ENCODE measurements at places on chromosomes 5 and 9.

DNA sequence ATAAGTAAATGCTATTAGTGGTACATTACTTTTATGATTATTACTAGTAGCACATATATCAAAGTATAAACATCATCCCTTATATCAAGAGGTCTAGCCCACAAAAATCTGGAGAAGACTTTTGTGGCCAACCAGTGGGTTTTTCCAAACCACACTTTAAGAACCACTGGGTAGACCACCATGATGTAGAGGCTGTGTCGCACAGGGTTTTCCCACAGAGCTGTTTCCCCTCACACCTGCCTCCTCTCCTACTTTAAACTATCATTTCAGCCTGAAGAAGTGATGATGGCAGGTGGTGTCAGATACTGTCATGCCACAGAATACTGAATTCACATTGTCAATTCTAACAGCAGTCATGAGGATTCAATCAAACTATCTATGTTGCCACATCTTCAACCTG lies 109.2 kb downstream of the FBXW11 start:
- no peak for DNase-seq

DNA sequence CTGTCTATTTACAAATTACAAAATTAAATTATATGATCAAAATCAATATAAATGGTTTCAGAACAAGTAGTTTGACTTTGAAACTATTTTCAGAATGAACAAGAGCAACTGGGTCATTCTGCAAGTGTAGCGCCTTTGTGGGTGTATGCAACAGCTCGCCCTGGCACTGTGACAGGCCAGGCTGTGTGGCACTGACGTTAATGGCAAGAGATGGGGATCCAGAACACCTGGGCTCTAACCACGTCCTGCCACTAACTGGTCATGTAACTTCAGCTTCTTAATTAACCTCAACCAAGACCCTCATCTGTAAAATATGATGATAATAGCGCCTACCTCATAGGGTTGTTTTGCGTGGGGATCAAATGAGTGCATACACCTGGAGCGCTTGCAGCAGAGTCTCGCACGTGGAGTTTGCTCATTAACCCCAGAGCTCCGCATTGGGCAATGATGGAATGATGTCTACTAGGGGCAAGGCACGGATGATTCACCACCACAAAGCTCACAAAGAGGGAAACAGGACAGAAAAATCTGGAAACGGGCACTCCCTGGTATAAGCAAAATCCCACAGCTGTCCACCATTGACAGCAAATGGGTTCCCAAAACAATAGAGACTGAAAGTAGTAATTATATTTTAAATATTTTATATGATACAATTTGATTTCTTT lies 639.4 kb downstream of the SEMA5A start:
- no peak for DNase-seq

GRCh38 chr5:142592365-142592764 lies 93.5 kb downstream of the FGF1 start:
- DNase-seq, result no peak

GRCh38 chr5:83388608-83389007 lies 82.9 kb upstream of the VCAN start:
- DNase-seq, result no peak

GRCh38 chr9:133225171-133226011 lies 16.3 kb upstream of the OBP2B start:
- no peak for DNase-seq

GRCh38 chr5:23012842-23013241 lies 159.7 kb upstream of the CDH12 start:
- no peak for DNase-seq

GRCh38 chr5:175800656-175801081 lies 70.7 kb upstream of the CPLX2 start:
- DNase-seq, result no peak

DNA sequence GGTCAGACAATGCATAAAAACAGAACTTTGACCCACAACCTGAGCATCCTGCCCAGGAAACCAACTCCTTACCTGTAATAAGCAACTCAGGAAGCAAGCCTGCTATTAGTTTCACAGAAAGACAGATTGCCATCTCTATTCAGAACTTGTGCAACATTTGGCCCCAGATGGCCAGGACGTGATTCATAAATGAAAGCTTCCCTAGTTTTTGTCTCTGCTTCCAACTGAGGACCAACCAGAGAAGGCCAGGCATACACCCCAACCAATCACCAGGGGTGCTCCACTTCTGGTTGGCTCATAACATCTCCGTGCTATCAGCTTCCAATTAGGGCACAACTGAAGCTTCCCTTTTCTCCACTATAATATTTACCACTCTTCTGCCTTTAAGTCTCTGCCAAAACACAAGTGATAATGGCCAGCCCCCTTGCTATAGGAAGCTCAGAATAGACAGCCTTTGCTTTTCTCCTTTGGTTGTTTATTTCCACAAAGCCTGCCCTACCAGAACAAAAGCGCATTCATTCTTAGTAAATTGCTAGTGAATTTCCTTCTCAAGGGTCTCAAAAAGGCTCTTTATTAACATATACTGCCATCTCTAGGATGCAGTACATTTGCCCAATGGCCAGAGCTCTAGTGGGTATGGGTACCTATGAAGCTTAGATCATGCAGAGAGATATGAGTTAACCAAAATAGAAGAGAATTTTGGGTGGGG lies 289.7 kb upstream of the DAP start:
- no peak for DNase-seq

- no peak for DNase-seq
Observed at GRCh38 chr5:178336889-178337288, 104.3 kb upstream of the PHYKPL start.

GRCh38 chr9:87381050-87381711 lies 116.5 kb upstream of the DAPK1 start:
- no peak for DNase-seq

DNA sequence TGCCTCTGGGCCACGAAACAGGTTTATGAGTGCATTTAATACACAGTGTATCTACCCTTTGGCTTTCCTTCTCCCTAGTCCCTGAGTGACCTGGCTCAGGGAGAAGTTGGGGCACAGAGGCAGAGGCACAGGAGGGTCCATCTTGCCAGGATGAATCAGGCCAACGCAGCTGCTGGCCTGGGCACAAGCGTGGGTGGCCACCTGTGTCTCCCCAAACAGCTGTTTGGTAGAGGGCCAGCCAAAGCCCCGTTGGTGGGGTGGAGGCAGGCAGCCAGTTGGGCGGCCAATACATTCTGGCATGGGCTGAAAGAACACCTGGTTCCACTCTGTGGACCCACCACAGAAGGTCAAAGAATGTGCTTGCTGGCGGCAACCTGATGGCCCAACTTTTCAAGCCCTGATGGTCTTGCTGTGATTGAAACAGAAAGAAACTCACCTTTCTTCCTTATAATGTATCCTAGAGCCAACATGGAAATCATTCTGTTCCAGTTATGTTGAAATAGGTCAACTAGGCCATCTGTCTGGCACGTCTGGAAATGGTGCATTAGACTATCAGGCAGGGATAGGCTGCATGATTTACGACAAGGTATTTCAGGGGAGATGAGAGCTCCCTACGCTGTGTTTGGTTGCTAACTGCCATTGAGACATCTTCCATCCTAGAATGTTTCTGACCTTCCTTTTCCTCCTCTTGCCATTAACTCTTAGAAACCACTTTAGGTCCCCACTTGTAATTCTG lies 337.4 kb downstream of the ADAMTS6 start:
- DNase-seq, result no peak

DNA sequence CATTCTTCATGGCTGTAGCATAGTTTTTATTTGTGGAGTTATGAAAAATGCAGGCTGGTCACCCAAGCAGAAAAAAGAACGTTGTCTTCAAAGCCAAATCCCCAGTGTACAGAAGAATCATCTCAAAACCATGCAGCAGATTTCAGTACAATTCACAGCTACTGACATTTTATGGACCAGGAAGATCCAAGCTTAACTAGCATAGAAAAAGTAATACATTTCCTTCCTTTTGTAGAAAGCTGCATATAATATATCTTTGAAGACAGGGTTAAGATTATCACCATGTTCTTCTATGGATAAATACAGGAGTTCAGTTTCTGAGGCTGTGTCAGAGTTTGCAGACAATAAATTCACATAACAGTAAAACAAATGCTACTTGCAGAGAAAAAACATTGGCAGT lies 1054.8 kb upstream of the C9orf72 start:
- DNase-seq, result no peak

DNA sequence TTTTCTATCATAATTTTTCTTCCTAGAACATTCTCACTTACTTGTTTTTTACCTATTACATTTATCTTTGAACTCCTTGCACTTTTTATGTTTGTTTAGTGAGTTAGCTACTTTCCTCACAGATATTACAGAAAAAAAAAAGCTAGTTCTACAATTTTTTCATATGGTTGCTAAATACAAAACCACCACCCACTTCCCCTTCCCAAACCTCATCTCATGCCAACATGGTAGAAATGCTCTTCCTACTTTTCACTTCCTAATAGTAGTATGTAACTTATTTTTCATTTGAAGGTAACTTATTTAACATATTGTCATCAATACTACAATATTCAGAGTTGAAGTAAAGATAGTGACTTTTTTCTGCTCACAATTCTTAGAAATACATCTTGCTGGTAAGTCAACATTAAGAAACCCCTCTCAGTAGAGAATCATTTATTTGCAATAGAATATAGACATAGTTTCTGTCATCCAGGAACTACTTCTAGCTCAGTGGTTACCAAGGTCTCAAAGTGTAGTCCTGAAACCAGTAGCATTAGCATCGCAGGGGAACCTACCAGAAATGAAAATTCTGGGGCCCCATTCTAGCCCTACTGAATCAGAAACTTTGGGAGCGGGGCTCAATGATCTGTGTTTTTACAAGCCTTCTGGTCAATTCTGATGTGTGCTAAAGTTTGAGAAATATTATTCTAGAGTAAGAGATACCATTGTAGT lies 1124.6 kb downstream of the DTWD2 start:
- no peak for DNase-seq

DNA sequence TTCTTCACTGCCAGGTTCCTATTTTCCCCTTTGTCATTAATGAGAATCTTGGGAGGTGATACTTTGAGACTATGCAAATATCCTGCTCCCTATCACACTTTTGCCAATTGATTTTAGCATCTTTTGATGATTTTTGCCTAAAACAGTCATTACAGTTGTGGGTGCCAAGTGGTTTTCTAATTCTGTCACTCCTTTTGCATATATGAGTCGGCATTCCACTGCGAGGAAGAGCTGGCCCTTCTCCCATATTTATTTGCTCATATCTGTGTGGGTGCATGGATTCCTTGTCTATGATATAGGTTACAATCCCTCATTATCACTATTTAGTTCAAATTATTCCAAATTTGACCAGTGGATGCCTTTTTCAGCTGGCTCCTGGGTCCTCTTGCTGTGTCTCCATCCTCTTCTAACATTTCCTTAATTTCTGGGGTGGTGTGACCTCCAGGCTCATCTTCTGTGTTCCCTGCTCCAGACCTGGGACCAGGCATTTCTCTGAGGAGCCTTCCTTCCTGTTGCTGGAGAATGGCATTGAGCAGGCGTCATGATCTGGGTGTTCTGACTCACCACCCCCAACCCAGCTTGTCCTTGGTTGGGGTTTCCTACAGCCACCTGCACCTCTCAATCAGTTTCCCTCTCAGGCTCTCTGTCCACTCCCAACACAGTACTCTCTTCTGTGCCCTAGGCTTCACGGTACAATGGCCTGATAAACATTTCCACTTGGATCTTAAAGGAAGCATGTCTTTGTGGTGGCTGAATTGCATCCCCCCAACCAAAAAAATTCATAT lies 106.7 kb downstream of the NXNL2 start:
- no peak for DNase-seq
